ENCODE measurements at places on chromosomes 4 and X. TPM values are rescaled to one million over a fixed set of nuclear protein-coding genes. Genes with fewer than 3 reads are reported as not detected.

DNA sequence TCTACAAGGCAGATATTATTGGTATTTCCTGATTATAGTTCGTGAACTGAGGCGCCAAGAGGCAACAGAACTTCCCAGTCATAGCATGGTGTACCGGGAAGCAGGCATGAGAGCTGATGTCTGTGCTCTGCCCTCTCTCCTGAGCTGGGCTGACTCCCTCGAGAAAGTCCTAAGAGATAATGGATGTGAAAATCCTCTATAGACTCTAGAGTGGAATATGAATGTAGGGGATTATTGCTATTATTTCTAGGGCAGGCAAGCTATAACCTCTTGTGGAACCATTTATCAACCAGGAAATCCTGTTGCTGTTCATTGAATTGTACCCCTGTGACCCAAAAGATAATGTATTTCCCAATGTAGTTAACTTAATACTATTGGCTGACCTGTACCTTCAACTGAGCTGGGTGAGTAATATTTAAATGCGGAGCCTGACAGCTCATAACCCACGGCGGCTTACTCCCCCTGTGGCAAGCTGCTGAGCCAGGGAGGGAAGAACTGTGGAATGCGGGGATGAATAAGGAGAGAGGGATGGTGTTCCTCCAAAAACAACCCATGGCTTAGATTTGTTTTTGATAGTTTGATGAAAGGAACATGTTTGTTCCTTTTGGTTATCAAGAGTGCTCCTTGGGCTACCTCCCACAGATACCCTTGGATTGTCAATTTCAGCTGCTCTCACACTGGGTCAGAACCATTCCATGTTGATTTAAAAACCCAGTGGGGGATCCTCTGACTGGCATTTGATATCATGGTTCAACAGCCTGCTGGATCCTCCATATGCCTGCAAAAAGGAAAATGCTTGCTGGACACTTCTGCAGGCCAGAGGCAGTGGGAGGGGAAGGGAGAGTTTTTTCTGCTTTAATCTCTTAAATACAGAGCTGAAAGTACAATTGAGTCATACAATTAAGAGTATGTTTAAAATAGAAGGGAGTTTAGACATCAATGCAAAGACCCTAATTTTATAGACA is 339.0 kb upstream of the BOD1L1 start:
- DNase-seq: no peak
- H3K36me3 ChIP-seq: no peaks in the 10 kb centered on the region
- H3K27ac ChIP-seq: no peak overlapping the region
- no peaks in the 10 kb centered on the region for H3K27me3 ChIP-seq

DNA sequence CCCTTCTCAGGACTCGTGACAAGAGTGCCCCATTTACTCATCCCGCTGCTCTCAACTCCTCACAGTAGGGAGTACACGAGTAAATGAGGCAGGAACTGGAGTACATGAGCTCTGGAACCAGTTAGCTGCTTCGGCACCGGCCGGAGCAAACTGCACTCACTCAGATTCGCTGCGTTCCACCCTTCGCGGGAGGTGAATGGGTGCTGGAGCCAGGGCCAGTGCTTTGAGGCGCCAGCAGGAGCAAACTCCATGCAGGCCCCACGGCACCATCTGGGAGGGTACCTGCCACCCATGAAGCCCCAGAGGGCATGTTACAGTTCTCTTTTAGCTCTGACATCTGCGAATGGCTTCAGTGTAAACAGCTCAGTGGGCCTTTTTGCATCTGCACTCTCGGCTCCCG is 315.5 kb upstream of the GK2 start:
- no peaks in the 10 kb centered on the region for H3K36me3 ChIP-seq
- no peak overlapping the region for H3K4me3 ChIP-seq

Gene SPOCK3
- total RNA-seq: not detected

- H3K27ac ChIP-seq: no peak overlapping the region
- peaks cover 9% of the 10 kb centered on the region for H3K4me1 ChIP-seq
- H3K27me3 ChIP-seq: no peaks in the 10 kb centered on the region
- peaks cover 6% of the 10 kb centered on the region for H3K36me3 ChIP-seq
- no peak for DNase-seq
These were observed 6.4 kb downstream of the FAM200B start for GRCh38 chr4:15688051-15688450.

GRCh38 chr4:23558101-23558500 is 331.7 kb downstream of the PPARGC1A start:
- H3K36me3 ChIP-seq: no peaks in the 10 kb centered on the region
- no peaks in the 10 kb centered on the region for H3K4me1 ChIP-seq
- no peak overlapping the region for H3K4me3 ChIP-seq
- DNase-seq: no peak

Gene RAB33A
- total RNA-seq: not detected

GRCh38 chr4:143375326-143376073 is 38.8 kb downstream of the GAB1 start:
- H3K27ac ChIP-seq: peak overlapping the region; percentile 85
- no peaks in the 10 kb centered on the region for H3K36me3 ChIP-seq
- DNase-seq: no peak
- peaks cover 79% of the 10 kb centered on the region for H3K4me1 ChIP-seq
- H3K4me3 ChIP-seq: no peak overlapping the region
- H3K27me3 ChIP-seq: no peaks in the 10 kb centered on the region

Gene LIMCH1
- total RNA-seq: 188 TPM

Gene LRP2BP
- 3.0 TPM for total RNA-seq

DNA sequence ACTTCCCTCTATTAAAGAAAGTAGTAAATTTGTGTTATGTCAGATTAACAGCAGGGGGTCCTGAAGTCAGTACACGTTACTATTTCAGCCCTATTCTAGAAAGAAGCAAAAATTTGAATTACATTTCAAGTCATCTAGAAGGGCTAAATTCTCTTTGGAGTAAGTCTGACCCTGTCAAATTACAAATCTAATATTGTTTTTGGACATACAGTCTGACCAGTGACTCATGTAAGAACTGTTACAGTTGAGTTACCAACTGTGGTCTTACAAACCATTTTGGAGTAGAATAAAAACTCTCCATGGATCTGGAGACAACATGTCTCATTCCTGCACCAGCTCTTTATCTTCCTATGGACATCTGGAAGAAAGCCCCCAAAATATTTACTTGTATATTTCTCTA is 36.0 kb upstream of the GYPA start:
- H3K36me3 ChIP-seq: no peaks in the 10 kb centered on the region
- H3K27ac ChIP-seq: no peak overlapping the region

DNA sequence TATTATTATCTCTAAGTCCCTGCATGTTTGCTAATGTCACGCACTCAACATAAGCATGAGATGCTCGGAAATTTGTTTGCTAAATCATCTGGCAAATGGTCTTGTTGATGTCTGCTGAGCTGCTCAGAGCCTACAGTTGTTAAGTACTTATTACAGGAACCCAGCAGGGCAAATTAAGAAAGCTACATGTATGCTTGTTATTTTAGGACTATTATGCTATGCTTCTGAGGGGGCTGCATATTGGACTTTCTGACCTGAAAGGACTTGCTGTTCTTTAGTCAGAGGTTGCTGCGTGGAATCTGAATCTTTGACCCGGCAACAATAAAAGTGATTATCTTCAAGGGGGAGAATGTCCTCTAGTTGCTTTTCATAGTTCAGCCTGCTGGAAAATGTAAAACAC is 36.3 kb upstream of the TENM3 start:
- H3K27me3 ChIP-seq: no peaks in the 10 kb centered on the region
- H3K36me3 ChIP-seq: no peaks in the 10 kb centered on the region
- DNase-seq: no peak
- H3K27ac ChIP-seq: no peak overlapping the region
- H3K4me1 ChIP-seq: peaks cover 17% of the 10 kb centered on the region

DNA sequence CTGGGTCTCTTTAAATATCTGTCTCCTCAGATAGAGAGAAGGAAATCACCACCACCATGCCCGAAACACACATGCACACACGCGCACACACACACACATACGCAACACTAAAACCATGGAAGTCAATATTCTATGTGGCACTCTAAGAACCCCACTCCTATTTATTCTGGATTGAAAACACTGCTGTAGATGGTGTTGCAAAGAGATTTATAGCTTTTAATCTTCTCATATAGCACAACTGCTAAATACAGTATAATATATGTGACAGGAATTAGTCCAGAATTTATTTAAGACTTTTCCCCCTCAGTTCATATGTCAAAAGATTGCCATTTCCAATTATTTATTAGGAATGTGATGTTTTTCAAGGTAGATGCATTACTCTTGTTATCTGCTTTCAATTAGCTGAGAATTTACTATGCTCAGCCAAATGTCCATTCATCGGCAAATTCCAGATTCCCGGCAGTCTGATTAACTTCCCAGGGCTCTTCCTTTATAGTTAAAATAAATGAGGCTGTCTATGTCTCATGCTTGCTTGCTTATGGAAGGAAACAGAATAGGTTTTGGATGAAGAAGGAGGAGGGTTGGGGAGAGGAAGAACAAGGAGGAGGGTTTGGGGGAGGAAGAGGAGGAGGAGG is 115.4 kb upstream of the NDP start:
- H3K36me3 ChIP-seq: no peaks in the 10 kb centered on the region
- no peak overlapping the region for H3K27ac ChIP-seq
- H3K27me3 ChIP-seq: peaks cover 27% of the 10 kb centered on the region
- no peak for DNase-seq
- H3K4me3 ChIP-seq: no peak overlapping the region
- H3K4me1 ChIP-seq: no peaks in the 10 kb centered on the region

DNA sequence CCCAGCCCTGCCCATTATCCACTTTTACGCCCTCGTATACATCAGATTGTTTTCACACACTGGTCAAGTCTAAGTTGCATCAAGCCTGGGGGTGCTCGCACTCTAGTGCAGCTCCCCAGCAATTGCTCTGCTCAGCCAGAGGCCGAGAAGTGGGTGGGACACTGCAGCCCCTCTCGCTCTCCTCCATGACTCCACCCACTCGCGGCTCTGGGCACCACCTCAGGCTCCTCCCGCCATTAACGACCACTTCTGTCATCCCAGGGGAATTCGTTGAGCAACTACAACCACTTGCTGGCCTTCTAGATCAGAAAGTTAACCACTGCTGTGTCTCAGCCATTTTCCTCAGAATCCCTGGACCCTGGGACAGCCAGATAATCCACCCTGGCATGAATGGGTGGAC is 53.6 kb downstream of the ETNPPL start:
- H3K4me1 ChIP-seq: no peaks in the 10 kb centered on the region
- no peak overlapping the region for H3K4me3 ChIP-seq
- no peaks in the 10 kb centered on the region for H3K27me3 ChIP-seq
- H3K36me3 ChIP-seq: no peaks in the 10 kb centered on the region
- no peak overlapping the region for H3K27ac ChIP-seq

Gene CLGN
- total RNA-seq: 0.67 TPM

Gene GC
- total RNA-seq: 0.30 TPM

DNA sequence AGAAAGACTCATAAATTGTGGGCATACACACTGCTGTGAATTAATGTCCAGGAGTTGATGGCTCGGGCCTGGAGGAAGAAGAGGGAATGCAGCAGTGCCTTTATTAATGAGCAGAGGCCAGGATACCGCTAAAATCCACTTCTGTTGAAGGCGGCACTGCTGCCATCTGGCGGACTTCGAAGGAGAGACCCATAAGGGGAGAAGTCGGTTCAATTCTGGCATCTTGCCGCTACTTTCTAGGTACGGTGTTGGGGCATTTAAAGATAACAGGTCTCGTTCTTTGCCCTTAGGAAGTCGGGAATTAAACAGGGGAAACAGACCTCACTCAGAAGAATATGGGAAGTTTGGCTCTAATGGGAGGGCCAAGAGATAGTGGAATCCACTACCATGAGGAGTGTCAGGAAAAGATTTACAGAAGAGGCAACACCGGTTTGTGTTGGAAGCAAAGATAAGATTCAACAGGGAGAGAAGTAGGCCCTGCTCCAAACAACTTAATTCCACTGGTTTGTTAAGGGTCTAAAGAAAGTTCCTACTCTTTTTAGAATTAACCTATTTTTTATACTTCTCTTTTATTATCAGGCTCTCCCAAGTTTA is 133.6 kb upstream of the GIMD1 start:
- H3K27me3 ChIP-seq: no peaks in the 10 kb centered on the region
- H3K4me3 ChIP-seq: no peak overlapping the region

GRCh38 chrX:114619874-114620273 is 36.0 kb downstream of the HTR2C start:
- no peak overlapping the region for H3K27ac ChIP-seq
- H3K36me3 ChIP-seq: no peaks in the 10 kb centered on the region
- no peak overlapping the region for H3K4me3 ChIP-seq
- no peaks in the 10 kb centered on the region for H3K4me1 ChIP-seq
- no peak for DNase-seq
- H3K27me3 ChIP-seq: no peaks in the 10 kb centered on the region

GRCh38 chr4:5460106-5460801 is 248.1 kb downstream of the EVC2 start:
- H3K27me3 ChIP-seq: no peaks in the 10 kb centered on the region
- H3K4me3 ChIP-seq: no peak overlapping the region
- no peaks in the 10 kb centered on the region for H3K4me1 ChIP-seq
- no peak for DNase-seq
- no peak overlapping the region for H3K27ac ChIP-seq
- H3K36me3 ChIP-seq: no peaks in the 10 kb centered on the region

Gene CYLC1
- not detected for total RNA-seq

- DNase-seq: no peak
- no peak overlapping the region for H3K4me3 ChIP-seq
- H3K36me3 ChIP-seq: no peaks in the 10 kb centered on the region
- H3K27me3 ChIP-seq: no peaks in the 10 kb centered on the region
- H3K27ac ChIP-seq: no peak overlapping the region
These were observed 122.8 kb downstream of the DIPK2B start for GRCh38 chrX:45077748-45078424.

- no peak overlapping the region for H3K4me3 ChIP-seq
- no peaks in the 10 kb centered on the region for H3K27me3 ChIP-seq
- no peaks in the 10 kb centered on the region for H3K4me1 ChIP-seq
- H3K36me3 ChIP-seq: no peaks in the 10 kb centered on the region
These were observed 767.5 kb downstream of the DMD start for GRCh38 chrX:32443841-32444240.

- H3K27ac ChIP-seq: no peak overlapping the region
- H3K4me3 ChIP-seq: no peak overlapping the region
- H3K4me1 ChIP-seq: no peaks in the 10 kb centered on the region
- no peaks in the 10 kb centered on the region for H3K36me3 ChIP-seq
These were observed 602.2 kb downstream of the CENPC start for GRCh38 chr4:66943112-66943511.

GRCh38 chr4:180156684-180157083 is 2086.5 kb upstream of the TENM3 start:
- no peak for DNase-seq
- H3K4me3 ChIP-seq: no peak overlapping the region
- H3K4me1 ChIP-seq: no peaks in the 10 kb centered on the region
- no peaks in the 10 kb centered on the region for H3K27me3 ChIP-seq

Gene SH2D1A
- total RNA-seq: not detected

Gene BMP3
- not detected for total RNA-seq

Gene IBSP
- total RNA-seq: not detected

GRCh38 chrX:115018040-115018647 is 728 bp upstream of the IL13RA2 start:
- H3K27me3 ChIP-seq: peaks cover 12% of the 10 kb centered on the region
- no peaks in the 10 kb centered on the region for H3K4me1 ChIP-seq
- no peak for DNase-seq
- H3K36me3 ChIP-seq: no peaks in the 10 kb centered on the region
- no peak overlapping the region for H3K27ac ChIP-seq

GRCh38 chr4:182453830-182454229 is 210.6 kb downstream of the TENM3 start:
- no peak overlapping the region for H3K4me3 ChIP-seq
- no peaks in the 10 kb centered on the region for H3K27me3 ChIP-seq
- no peaks in the 10 kb centered on the region for H3K36me3 ChIP-seq
- no peaks in the 10 kb centered on the region for H3K4me1 ChIP-seq
- no peak for DNase-seq

Gene FAM9B
- not detected for total RNA-seq

GRCh38 chr4:99300934-99301333 is 10.1 kb upstream of the ADH1A start:
- no peak overlapping the region for H3K27ac ChIP-seq
- H3K4me1 ChIP-seq: peaks cover 8% of the 10 kb centered on the region
- H3K4me3 ChIP-seq: no peak overlapping the region
- DNase-seq: peak; percentile 78

All from psoas muscle (tissue), 8 donors.